NCI-H510A (cell line): ENCODE measurements at places on chromosomes 12 and 14.

DNA sequence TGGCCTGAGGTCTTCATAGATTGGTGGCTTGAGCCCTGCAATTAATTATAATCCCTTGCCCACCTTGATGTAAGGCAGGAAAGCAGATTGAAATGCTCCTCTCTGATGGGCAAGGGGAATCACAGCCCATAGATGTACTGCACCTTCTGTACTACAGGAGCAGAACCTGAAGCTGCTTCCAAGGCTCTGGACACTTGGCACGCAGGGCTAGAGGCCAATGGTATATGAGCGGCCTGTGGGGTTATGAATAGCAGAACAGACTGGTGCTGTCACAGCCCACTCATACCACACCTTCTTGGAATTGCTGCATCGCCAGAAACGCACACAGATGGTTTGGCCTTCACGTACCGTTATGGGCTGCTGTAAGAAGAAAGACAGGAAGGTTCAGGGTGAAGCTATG is 1.7 kb upstream of the RBM23 start:
- DNase-seq, result no peak

DNA sequence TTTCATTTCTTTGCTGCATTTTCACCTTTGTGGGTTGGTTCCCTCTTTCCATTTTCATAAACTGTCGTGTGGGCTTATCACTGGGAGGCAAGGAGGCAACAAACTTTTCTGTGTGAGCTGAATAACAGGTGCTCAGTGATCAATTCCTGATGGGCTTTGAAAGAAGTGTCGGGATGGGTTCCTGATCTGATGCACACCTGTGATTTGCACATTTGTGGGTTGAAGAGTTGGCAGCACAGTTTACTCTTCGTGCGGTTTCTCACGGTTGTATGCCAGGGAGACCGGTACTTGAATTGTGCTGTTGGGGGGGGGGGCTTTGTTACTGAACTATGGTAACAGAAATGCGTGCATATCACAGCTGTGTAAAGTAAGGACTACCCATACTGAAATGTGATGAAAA is 16.0 kb upstream of the ASPG start:
- no peak for DNase-seq

DNA sequence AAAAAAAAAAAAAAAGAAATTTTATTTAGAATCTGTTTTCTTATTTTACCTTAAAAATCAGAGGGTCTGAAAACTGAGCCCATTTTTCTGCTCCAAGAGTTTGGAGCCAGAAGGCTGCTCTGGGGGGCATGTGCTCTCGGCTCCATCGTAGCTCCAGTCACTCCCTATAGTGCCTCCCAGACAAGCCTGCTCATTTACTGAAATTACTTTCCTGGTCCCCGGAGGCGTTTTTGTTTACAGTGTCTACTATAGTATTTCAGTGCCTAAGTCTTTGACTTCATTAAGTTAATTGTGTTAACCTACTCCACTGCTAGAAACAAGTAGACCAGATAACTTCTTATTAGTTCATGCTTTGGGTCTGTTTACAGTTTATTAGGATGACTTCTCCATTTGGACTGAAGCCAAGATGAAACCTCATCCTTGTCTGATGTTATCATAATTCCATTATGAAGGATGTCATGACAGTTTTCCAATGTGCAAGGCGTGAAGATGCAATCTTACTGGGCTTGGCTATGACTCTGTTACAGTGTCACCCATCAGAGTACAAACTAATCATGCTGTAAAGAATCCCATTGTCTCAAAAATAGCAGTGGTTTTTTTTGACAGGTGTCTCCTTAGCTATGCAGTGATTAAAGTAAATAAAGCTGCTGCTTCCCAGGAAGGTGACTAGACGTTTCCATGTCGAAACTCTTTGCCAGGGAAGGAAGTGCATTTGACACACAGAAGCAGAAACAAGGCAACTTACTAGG is 182.3 kb downstream of the TMEM132C start:
- peak; percentile 60 for DNase-seq

DNA sequence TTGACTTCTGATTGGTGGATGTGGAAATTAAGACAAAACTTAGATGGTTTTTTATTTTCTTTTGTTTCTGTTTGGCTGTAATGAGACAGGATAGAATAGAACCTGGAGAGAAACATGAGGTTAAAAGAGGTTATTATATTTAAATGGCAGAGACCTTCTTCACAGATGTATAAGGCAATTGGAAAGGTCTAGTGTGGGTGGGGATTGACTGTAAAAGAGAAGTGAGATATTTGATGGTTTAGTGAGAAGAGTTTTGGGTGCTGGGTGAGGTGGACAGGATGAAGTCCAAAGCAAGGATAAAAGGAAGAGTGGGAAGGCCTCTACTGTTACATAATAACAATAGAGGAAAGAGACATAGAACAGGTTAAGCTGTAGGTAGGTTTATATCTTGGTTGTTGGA is 43.8 kb upstream of the PPM1H start:
- no peak for DNase-seq

- DNase-seq, result no peak
Observed at GRCh38 chr14:48788771-48789170, 797.4 kb downstream of the RPS29 start.

DNA sequence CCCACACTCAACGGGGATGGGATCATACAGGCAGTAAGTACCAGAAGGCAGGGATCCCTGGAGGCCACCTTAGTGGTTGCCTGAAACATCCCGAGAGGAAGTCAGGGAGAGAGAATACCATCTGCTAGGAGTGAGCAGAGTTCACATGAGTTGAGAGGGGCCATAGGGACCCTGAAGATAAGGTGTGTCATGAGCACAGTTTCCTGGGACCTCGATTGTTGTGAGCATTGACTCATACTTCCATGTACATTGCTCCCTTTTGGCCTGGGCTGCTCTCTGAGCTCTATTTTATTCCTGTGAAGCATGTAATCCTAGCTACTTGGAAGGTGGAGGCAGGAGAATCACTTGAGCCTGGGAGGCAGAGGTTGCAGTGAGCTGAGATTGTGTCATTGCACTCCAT is 120.5 kb downstream of the TBC1D30 start:
- no peak for DNase-seq

- no peak for DNase-seq
Observed at GRCh38 chr14:69937367-69938081, 58.3 kb downstream of the SMOC1 start.

- DNase-seq, result peak; percentile 75
Observed at GRCh38 chr14:73771848-73772638, 57.9 kb upstream of the PNMA1 start.

DNA sequence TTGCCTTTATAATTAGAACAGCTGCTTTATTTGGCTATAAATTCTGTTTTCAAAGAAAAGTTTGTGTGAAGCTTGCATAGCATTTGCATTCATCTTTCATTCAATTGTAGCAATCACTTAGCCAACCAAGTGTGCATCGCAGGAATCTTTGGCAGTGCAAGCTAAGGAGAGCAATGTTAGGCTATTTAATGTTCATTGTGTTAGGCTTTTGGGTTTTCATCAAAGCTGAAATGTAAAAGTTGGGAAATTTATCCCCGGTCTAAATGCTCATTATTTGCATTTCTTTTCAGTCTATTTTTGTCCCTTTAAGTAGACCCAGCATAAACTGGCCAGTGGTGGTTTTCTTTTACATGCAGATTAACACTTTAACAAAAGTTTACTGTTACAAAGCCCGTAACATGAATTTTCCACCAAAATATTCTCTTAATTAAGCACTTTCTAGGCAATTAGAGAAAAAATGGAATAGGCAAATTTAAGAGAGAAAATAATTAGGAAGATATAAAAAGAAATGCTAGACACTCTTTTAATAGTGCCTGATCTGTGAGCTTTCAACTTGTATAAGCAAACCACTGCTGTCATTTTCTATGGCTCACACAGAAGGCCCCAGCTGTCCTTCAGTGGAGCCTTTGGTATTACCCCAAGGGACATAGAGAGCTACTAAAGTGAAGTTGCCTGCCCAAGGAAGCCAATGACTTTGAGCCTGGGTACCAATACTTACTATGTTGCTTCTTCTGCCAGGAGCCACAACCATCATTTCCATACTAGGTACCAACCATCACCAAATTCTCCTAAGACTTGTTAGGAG is 898.9 kb upstream of the SEL1L start:
- no peak for DNase-seq

DNA sequence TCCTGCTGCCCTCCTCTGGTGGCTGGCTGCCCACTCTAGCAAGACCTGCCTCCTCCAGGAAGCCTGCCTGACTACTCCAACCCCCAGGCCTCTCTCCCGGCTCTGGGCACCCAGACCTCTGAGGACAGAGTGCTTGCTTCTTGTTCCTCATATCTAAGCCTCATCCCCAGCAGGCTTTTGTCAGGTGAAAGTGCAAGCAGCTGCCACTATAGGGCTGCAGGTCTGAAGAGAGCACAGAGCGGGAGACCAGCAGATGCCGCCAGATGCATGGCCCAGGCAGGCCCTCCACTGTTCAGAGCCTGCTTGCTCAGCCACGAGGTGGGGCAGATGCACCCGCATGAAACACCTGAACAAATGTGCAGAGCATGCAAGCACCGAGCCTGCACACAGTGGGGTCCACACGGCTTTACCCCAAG is 73.0 kb downstream of the SERPINA3 start:
- peak; percentile 11 for DNase-seq

GRCh38 chr12:127013197-127013596 is 1253.8 kb upstream of the TMEM132C start:
- DNase-seq, result no peak

- no peak for DNase-seq
Observed at GRCh38 chr12:130557201-130557600, 158.9 kb downstream of the RIMBP2 start.

DNA sequence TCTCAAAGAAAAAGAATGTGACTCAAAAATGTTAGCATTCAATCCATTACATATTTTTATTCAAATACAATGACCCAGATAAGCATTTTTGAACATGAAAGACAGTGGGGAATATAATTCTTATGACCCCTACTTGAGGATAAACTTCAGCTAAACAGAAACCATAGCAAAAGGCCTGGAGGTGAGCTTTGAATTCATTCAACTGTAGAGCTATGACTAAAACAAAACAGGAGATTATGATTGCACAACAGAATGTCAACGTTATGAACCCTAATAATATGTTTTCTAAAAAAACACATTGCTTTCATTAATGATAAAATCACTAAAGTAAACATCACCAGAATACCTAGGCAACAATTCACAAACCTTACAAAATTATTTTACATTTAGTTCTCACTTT is 27.8 kb downstream of the EFCAB11 start:
- DNase-seq, result no peak

DNA sequence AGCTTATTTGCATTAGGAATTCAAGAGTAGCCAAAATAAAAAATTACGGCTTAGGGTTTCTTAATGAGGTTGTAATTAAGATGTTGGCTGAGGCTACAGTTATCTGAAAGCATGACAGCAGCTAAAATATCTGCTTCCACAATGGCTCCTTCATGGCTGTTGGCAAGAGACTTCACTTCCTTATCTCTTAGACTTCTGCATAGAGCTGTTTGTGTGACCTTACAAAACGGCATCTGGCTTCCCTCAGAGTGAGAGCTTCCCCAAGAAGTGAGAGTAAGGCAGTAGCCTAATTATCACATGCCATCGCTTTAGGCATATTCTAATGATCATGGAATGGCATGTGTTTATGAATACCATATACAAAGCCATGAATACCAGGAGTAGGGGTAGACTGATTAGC is 57.6 kb downstream of the CCDC59 start:
- no peak for DNase-seq

DNA sequence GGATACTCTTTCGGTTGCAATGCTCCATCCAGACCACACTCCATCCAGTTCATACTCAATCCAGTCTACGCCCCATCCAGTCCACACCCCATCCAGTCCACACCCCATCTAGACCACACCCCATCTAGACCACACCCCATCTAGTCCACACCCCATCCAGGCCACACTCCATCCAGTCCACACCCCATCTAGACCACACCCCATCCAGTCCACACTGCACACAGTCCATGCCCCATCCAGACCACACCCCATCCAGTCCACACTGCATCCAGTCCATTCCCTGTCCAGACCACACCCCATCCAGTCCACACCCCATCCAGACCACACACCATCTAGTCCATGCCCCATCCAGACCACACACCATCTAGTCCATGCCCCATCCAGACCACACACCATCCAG is 116.0 kb upstream of the RTL1 start:
- no peak for DNase-seq

GRCh38 chr12:42447371-42447786 is 121.4 kb downstream of the PPHLN1 start:
- no peak for DNase-seq

DNA sequence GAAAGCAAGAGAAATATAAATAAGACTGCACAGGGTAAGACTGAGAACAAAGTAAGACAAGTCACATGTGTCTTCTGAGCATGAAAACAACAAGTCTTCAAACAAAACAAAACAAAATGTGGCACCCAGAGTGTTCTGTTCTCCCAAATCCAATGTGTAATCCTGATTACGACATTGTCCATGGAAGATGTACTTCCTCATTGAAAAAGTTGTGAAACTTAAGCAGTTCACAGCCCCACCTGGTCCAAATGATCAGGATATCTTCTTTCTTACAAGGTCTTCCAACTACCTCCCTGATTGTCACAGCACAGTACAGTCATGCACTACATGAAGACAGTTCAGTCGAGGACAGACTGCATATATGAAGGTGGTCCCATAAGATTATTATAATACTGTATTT is 23.3 kb upstream of the NEK9 start:
- no peak for DNase-seq

DNA sequence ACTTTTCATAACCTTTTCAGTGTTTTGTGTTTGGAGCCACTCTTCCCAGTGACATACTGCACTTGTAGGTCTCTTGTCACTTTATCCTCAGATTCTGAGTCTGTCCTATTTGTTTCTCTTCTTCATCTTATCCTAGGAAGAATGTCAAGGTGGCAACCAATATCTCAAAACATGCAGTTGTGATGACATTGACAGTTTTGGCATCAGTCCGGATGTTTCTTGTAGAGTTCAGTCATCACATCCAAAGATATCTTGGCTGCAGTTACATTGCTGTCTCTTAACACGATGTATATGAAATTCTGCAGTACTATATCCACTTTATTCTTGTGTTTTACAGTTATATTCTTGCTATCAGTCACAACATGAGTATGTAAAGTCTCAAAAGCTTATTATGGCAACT is 6.4 kb downstream of the ADIPOR2 start:
- no peak for DNase-seq

DNA sequence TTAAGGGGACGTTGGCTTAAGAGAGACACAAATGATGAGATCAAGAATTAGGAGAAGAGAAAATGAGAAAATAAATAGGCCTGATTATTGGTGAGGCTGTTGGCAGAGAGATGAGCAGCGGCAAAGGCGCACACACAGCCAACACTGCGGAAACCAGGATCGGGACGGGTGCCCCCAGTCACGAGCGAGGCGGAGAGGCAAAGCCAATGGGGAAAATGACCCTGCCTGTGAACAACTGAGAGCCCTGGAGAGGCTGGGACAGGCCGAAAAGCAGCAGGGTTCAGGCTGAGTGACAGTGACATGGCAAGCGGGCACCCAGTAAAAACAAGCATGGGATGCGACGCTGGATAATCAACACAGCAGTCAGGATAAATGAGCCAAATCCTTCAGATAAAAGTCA is 21.0 kb downstream of the SLC15A4 start:
- DNase-seq, result no peak
